ENCODE measurements at places on chromosomes 1 and 21. TPM values are rescaled to one million over a fixed set of nuclear protein-coding genes. Genes with fewer than 3 reads are reported as not detected.

CD58 gene
- 18.0 TPM for total RNA-seq

CFHR4 gene
- not detected for total RNA-seq

- H3K4me1 ChIP-seq = no peaks in the 10 kb centered on the region
- H3K27ac ChIP-seq = no peak overlapping the region
- H3K36me3 ChIP-seq = no peaks in the 10 kb centered on the region
- H3K27me3 ChIP-seq = no peaks in the 10 kb centered on the region
- no peak overlapping the region for H3K4me3 ChIP-seq
Measured at GRCh38 chr1:210739627-210740026, 394.3 kb downstream of the KCNH1 start.

- H3K27me3 ChIP-seq = no peaks in the 10 kb centered on the region
- H3K4me3 ChIP-seq = no peak overlapping the region
- no peaks in the 10 kb centered on the region for H3K4me1 ChIP-seq
- H3K27ac ChIP-seq = no peak overlapping the region
Measured at GRCh38 chr1:174248041-174248440, 88.7 kb downstream of the RABGAP1L start.

DNA sequence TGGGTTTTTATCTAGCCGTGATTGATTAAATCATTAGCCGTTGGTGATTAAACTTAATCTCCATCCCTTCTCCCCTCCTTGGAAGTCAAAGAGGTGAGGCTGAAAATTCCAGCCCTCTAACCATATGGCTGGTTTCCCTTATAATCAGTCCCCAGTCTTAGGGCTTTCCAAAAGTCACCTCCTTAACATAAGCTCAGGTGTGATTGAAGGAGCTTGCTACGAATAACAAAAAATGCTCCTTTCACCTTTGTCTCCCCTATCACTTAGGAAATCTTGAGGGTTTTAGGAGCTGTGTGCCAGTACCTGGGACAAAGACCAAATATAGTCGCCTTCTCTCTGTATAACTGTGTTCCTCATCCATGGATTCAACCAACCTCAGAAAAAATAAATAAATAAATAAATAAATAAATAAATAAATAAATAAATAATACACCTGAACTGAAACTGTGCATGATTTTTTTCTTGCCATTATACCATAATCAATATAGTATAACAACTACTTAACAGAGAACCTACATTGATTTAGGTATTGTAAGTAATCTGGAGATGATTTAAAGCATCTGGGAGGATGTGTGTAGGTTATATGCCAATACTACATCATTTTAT lies 82.2 kb downstream of the PAPPA2 start:
- no peak overlapping the region for H3K4me3 ChIP-seq
- H3K27me3 ChIP-seq = no peaks in the 10 kb centered on the region
- no peaks in the 10 kb centered on the region for H3K36me3 ChIP-seq
- no peak overlapping the region for H3K27ac ChIP-seq
- no peak for DNase-seq
